Articular chondrocyte of knee joint (primary cell): ENCODE measurements at places on chromosomes 2 and 18. TPM values are rescaled to one million over a fixed set of nuclear protein-coding genes. Genes with fewer than 3 reads are reported as not detected.

LCT gene
- 0.22 and 0.26 TPM in 2 replicates for total RNA-seq

C1QL2 gene
- not detected in 2 replicates for total RNA-seq

CDH2 gene
- total RNA-seq: 0.52 and 0.65 TPM in 2 replicates

LGALSL gene
- 8.3 and 9.8 TPM in 2 replicates for total RNA-seq

SLC4A5 gene
- total RNA-seq: 2.2 and 2.7 TPM in 2 replicates

TEX44 gene
- not detected in 2 replicates for total RNA-seq

TMEM247 gene
- total RNA-seq: not detected in 2 replicates

SLC9A4 gene
- total RNA-seq: not detected in 2 replicates

MYO1B gene
- 245 and 294 TPM in 2 replicates for total RNA-seq

SKOR2 gene
- not detected in 2 replicates for total RNA-seq

NRP2 gene
- total RNA-seq: 109 and 129 TPM in 2 replicates

CPO gene
- 0.32 TPM in 1 of 2 replicates, not detected in the other for total RNA-seq

FAP gene
- 225 and 248 TPM in 2 replicates for total RNA-seq

DNAH7 gene
- total RNA-seq: 2.7 and 5.2 TPM in 2 replicates

HOXD11 gene
- 0.13 and 0.76 TPM in 2 replicates for total RNA-seq

HDAC4 gene
- total RNA-seq: 32.8 and 45.6 TPM in 2 replicates

PLEK gene
- 0.13 and 0.32 TPM in 2 replicates for total RNA-seq

ALPP gene
- not detected in 2 replicates for total RNA-seq

CYP27C1 gene
- total RNA-seq: 2.4 and 3.1 TPM in 2 replicates

MFF gene
- total RNA-seq: 117 and 128 TPM in 2 replicates

UCN gene
- total RNA-seq: 0.39 and 1.4 TPM in 2 replicates
